Muscle of arm (tissue), 14 donors: ENCODE measurements at places on chromosomes 12 and 14. TPM values are rescaled to one million over a fixed set of nuclear protein-coding genes. Genes with fewer than 3 reads are reported as not detected.

The JDP2 gene
- polyA plus RNA-seq, result not detected

GRCh38 chr14:95200404-95200803 is 43.1 kb upstream of the DICER1 start:
- no peak for DNase-seq

GRCh38 chr12:47139000-47139681 is 59.4 kb upstream of the AMIGO2 start:
- DNase-seq, result no peak

GRCh38 chr12:92971859-92972524 is 42.9 kb upstream of the EEA1 start:
- DNase-seq, result peak; percentile 36

- DNase-seq, result peak; percentile 50
Observed at GRCh38 chr12:83114966-83115365, 428.3 kb downstream of the TMTC2 start.

GRCh38 chr12:21788089-21788983 is 13.8 kb upstream of the KCNJ8 start:
- no peak for DNase-seq
